ENCODE measurements at places on chromosomes 13 and 19. TPM values are rescaled to one million over a fixed set of nuclear protein-coding genes. Genes with fewer than 3 reads are reported as not detected.

The KCNK6 gene
- total RNA-seq, result 2.3 TPM

The ICAM4 gene
- not detected for total RNA-seq

The COL5A3 gene
- 30.8 TPM for total RNA-seq

DNA sequence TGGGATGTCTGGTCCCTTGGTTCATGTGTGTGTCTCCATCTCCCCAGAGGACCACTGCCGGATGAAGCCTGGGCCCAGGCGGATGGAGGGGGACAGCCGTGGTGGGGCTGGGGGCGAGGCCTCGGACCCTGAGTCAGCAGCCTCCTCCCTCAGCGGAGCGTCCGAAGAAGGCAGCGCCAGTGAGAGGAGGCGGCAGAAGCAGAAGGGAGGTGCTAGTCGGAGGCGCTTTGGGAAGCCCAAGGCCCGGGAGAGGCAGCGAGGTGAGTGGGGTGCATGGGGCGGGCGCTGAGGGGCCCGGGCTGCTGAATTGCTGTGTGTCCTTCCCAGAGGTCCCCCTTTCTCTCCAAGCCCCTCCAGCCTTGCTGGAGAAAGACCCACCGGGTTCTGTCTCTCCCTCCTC is 3.2 kb downstream of the CCDC106 start:
- ATAC-seq, result no peak

DNA sequence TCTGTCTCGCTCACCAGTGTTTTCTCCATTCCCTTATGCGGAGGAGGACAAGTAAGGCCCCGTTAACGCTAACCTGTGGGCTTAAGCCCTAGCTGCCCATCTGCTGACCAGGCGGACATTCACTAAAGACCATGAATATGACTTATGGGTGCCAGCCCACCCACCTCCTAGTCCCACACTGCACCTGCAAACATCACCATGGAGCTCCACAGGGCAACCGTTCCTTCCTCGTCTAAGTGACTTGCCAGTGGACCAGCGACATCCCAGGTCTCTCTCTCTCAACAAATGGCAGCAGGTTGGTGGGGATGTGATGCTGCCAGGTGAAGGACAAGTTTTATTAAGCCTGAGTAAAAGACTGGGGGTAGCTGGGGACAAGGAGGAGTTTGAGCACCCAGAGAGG is 55.2 kb downstream of the CCDC70 start:
- ATAC-seq, result no peak

DNA sequence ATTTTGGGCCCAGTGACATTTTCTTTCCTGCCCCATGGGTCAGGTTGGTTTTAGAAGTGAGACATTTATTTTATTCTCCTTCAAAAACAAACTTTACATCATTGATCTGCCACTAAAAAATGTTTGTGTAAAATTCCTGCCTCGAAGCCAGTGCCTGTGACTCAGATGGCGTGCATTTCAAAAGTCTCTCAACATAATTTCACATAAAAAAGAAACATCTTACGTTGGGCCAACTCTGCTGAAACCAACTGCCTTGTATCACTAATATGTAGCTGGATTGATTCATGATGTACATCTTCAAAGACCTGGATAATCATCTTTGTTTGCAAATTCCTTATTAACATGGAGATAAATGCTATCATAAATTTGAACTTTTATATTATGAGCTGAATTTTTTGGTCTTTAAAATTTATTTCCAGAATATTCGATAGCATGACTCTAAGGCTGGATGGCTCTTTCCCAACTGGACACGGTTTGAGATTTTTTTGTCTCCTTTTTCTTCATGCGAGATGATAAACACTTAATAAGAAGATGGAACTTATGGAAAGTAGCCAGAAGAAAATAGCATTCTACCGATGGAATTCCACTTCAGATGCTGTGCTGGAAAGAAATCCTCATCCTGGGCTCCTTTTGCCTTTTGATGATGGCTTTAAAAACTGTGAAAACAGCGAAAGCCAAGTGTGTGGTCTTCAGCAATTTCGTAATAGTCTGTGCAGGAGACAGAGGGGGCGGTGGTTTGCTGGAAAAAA is 420.5 kb downstream of the FGF9 start:
- peak; percentile 68 for ATAC-seq

DNA sequence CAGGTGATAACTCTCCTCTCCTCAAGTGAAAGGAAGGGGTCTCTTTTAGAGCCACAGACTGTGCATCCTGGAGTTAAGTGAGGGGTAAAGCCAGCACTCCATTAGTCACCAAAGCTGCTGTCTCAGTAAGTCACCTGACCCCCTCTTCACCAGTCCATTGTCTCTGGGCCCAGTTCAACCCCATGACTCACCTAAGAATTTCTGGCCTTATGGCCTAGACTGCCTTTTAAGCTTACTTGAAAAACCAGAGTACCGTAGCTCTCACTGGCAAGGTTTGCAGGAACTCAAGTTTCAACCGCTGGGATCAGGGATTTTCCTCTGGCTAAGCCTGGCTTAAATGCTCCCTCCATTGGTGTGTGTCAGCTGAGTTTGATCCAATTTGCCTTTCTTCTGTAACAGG is 23.4 kb upstream of the EID2 start:
- ATAC-seq, result no peak

DNA sequence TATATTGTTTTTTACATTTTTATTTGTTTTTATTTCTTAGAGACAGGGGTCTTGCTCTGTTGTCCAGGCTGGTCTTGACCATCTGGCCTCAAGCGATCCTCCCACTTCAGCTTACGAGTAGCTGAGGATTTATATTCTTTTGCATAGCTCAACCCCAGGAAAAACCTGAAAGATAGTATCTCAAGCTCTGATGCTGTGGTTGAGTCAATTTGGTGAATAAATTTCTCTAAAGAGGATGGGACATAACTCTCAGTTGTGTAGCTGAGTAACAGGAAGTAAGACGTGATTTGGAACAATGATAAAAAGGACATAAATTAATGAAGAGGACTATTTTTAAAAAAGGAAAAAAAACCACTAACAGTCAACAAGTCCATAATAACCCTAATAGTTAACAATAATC is 79.8 kb upstream of the TNFSF11 start:
- ATAC-seq, result no peak

- ATAC-seq, result no peak
These were observed 240.3 kb downstream of the SHISA2 start for GRCh38 chr13:25811506-25811905.

- ATAC-seq, result no peak
These were observed 88.7 kb upstream of the TNFSF11 start for GRCh38 chr13:42485272-42485671.

GRCh38 chr13:97212601-97213040 is 9.5 kb upstream of the MBNL2 start:
- no peak for ATAC-seq

DNA sequence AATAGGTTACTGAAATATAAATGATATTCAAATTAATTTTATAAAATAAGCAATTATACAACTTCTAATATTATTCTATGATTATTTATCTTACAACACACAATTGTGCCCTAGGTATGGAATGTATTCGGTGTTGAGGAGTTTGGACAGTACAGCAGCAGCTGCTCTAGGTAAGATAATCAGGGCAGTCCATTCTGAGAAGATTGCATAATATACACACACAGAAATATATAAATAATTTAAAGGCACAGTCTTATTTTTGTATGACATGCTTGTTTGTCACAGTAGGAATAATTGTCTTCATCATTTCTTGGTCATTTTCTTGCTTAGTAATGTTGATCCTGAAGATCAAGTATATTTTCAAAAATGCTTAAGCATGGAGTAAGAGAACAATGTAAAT is 849.4 kb upstream of the MIR17HG start:
- ATAC-seq, result no peak
